Kidney glomerular epithelial cell (primary cell): ENCODE measurements at places on chromosomes 11 and 22.
A peak's percentile ranks its signal among the peaks of the same experiment; 100 is the strongest.

- no peak for DNase-seq
These were observed 43.5 kb upstream of the CYP2D6 start for GRCh38 chr22:42174062-42174461.

GRCh38 chr11:11622340-11622706 is 518 bp upstream of the GALNT18 start:
- DNase-seq, result no peak

- no peak for DNase-seq
These were observed 614 bp upstream of the ASCL2 start for GRCh38 chr11:2271077-2271326.

GRCh38 chr11:69624293-69624692 is 16.7 kb upstream of the CCND1 start:
- no peak for DNase-seq

DNA sequence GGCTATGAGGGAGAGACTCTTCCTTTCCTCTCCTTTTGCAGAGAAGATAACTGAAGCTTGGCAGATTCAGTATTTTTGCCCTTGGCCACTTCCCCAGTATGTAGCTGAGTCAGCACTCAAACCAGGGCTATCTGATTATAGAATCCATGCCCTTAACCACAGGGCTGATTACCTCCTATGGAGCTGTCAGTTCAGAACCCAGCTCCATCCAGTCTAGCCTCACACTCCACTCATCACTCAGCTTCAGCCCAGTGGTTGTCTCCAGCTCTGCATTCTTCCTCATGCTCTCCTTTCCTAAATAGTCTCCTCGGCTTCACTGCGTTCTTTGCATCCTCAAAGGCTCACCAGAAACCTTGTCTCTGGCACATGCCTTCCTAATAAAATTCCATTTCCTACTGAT is 151.6 kb upstream of the BLID start:
- no peak for DNase-seq

DNA sequence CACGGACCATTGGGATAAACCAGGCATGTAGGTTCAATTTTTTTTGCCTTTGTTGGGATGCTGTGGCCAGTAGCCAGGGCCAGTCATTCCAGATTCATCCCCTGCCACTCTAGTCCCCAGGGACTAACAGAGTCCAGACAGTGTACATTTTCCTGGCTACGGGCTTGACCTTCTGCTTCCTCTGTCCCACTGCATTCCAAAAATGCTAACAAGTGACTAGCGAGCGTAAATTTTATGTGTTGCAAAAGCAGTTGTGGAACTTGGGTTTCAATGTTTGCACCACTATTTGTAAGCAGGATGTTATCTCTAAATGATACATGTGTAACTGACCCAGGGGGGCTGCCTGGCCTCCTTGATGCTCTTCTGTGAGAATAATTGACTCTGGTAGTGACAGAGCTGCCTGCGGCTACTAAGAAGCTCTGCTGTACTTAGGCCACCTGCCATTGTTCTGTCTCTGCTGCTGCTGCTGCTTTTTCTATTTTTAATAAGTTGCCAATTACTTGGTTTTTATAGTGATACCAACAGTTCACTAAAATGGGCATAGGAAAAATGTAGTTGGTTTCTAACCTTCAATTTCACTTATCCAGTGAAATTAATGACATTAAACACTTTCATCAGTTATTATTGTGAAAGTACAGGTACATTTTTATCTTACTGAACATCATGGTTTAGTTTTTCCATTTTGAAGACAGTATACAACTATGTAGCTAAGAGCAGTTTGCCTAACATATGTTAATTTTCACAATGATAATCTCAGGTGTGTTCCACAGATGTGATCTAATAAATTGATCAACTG is 26.8 kb downstream of the TNRC6B start:
- DNase-seq, result no peak

DNA sequence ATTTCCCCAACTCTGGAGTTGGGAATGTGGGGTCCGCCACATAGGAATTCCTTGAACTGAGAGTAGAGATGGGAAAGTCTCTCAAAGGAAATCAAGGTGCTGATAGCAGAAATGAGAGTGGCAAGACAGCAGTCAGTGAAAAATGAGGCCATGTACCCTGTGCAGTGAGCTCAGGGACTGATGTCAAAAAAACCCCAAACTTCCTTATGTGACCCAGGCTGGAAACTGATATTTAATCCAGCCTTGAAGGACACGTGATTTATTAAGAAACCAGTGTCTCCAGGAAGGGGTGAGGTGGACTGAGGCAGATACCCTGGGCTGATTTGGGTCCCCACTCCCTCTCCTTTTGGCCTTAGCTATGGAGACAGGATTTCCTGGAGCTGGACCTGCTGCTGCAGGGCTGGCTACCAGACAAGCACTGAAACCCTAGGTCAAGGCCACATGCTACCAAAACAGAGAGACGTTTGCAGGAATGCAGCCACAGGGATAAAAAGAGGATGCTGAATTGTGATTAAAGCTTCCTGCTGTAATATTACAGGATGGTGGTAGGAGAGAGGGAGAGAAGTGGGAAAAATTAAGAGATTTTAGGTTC is 25.3 kb upstream of the FCHSD2 start:
- DNase-seq, result no peak

GRCh38 chr11:62538470-62539237 is 8.0 kb downstream of the AHNAK start:
- DNase-seq, result no peak

DNA sequence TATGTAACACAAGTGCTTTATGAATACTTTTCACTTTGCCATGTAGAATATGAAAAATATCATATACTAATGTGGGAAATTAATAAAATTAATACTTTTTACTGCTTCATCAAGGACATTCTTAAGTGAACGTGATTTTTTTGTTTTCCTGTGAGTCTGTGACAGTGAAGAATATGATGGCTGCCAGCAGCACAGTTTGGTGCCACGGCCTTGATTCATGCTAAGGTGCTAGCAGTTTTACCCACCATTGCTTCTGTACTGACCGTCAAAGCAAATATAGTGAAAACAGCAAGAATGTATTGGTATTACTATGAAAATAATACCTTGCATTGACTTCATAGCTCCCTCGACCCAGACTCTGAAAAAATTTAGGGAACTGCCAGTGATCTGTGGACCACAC is 79.7 kb downstream of the APOL5 start:
- DNase-seq, result no peak

GRCh38 chr22:38566726-38567504 is 3.1 kb downstream of the DMC1 start:
- no peak for DNase-seq

GRCh38 chr11:118442301-118442700 is 6.0 kb downstream of the KMT2A start:
- DNase-seq, result no peak

DNA sequence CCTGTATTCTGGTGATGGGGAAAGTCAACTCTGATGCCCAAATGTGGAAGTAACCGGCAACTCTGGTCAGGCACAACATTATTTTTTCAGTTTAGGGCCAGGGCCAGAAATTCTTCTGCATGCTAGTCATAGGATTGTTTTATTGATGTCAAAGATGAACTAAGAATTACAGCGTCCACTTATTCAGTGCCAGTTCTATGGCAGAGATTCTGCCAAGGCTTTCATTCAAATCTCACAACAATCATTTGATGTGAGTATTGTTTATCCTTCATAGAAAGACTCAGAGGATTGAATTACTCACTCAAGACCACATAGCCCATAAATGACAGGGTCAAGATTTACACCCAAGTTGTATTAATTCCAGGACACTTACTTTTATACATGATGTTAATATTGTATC is 87.7 kb downstream of the TMPRSS5 start:
- DNase-seq, result peak; percentile 71

DNA sequence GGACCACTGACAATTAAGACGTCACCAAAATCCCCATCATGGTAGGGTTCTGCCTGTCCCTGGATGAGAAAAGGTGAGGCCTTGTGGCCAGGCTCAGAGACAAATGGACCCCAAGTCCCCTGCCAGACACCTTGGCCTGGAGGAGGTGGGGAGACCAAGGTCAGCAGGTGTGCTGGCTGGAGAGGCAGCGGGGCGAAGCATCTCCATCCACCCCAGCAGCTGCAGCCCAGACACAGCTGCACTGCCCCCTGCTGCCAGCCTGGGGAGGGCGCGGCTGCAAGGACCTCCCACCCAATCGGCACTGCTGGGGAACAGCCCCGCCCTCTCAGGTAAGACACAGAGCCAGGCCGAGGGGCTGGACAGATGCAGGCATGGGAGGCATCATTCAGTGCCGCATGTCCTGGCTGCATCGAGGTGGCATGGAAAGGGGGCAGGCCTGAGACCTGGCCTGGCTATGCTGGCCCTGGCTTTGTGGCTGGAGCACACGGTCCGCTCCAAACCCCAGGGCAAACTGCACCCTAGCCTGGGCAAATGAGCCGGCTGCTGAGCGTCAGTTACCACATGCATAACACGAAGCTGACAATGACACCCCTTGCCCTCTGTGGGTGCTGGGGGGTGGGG is 12.2 kb upstream of the MFNG start:
- no peak for DNase-seq

- DNase-seq, result no peak
These were observed 1155.6 kb downstream of the DLG2 start for GRCh38 chr11:84471501-84471900.

- DNase-seq, result no peak
These were observed 100.0 kb downstream of the GRIK4 start for GRCh38 chr11:120611581-120611980.

DNA sequence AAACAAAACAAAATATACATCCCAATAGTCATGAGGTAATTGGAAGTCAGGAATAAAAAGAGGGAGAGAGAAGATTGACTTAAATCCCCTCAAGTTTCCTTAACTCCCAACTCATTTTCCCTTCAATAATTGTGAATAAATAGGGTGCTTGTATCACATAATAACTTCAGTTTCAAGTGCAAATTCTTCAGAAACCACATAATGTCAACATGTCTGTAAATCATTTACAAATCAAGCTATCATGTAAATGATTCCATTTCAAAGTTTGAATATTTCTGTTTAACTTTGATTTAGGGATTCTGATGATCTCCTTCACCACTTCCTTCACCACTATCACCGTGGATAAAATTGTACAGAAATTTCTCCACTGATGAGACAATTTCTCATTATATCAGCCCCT is 23.2 kb downstream of the CASP5 start:
- DNase-seq, result peak; percentile 50

DNA sequence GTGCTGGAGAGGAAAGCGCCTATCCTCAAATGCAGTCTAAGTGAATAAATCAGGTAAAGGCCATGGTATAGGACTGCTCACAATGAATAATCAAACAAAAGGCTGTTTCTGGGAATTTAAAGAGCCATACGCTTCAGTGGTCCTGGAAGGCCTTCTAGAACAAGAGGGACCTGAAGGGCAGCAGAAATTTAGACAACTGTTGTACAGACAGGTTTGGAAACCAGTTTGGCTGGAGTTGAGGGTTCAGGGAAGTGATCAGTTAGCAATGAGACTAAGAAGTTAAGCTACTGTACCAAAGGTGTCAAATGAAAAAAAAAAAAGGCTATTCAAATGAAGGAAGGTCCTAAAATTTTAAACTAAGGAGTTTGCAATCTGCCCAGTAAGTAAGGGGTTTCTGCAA is 56.6 kb upstream of the SCUBE2 start:
- DNase-seq, result no peak

DNA sequence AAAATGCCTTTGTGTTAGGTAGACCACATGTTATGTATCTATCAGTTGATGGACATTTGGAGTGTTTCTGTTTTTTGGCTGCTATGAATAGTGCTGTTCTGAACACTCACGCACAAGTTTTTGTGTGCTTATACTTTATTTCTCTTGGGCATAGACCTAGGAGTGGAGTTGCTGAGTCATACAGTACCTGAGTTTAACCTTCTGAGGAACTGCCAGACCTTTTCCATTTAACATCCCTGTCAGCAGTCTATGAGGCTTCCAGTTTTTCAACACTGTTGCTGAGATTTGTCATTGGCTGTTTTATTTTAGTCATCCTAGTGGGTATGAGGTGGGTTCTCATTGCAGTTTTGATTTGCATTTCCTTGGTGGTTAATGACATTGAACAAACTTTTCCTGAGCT is 4.4 kb downstream of the CTTN start:
- DNase-seq, result no peak

DNA sequence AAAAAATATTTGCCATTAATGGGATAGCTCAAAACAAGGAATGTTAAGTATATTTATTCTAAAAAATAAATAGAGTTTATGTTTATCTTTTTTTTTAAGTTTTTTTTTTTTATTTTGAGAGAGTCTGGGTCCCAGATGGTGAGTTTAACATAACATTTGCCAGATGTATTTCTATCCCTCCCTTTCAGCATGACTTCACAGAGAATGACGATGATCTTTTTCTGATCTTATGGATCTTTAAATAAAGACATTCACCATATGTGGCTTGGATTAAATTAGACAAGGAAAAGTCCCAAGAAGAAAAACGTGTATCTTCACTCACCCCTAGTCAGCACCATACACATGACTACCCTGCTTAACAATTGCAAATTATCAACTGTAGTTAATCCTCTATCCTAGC is 839.8 kb upstream of the CNTN5 start:
- no peak for DNase-seq

GRCh38 chr22:20155330-20156041 is 4.6 kb upstream of the CCDC188 start:
- no peak for DNase-seq

GRCh38 chr11:35650467-35650866 is 12.1 kb upstream of the TRIM44 start:
- DNase-seq, result no peak

DNA sequence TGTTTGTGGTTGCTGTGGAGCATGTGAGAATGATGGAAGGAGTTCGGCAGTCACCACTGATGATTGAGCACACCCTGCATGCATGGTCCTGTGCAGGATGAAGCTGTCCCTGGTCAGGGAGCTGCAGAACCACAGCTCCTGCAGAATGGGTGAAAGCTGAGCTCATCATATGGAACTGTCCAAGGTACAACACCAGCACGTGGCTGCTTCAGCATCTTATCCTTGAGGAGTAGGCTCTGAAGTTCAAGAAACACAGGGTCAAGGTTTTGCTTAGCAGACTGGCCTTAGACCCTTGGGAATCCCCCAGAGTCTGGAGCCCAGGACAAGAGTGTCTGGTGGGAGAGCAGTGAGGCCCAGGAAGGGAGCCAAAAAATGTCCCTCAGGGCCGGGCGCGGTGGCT is 182.4 kb upstream of the LARGE1 start:
- no peak for DNase-seq

GRCh38 chr11:133860151-133860550 is 14.8 kb upstream of the SPATA19 start:
- DNase-seq, result no peak
